ENCODE measurements at places on chromosomes 5 and 9. TPM values are rescaled to one million over a fixed set of nuclear protein-coding genes. Genes with fewer than 3 reads are reported as not detected.
A peak's percentile ranks its signal among the peaks of the same experiment; 100 is the strongest.

The B4GALT1 gene
- 70.8 TPM for total RNA-seq

DNA sequence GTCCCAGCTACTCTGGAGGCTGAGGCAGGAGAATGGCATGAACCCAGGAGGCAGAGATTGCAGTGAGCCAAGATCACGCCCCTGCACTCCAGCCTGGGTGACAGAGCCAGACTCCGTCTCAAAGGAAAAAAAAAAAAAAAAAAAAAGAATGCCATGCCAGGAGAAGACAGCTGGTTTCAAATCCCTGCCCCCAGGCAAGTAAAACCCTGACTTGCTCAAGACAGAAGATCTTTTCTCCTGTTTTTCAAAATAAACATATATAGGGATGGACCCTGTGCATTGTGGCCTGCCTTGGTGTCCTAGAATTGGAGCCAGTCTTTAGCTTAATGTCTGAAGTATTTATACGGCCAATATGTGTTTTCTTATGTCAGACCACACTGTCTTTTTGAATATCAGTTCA lies 177.1 kb downstream of the NR3C1 start:
- no peak overlapping the region for H3K27ac ChIP-seq
- H3K27me3 ChIP-seq = no peaks in the 10 kb centered on the region
- no peak for DNase-seq
- H3K4me3 ChIP-seq = no peak overlapping the region
- peaks cover 3% of the 10 kb centered on the region for H3K36me3 ChIP-seq

DNA sequence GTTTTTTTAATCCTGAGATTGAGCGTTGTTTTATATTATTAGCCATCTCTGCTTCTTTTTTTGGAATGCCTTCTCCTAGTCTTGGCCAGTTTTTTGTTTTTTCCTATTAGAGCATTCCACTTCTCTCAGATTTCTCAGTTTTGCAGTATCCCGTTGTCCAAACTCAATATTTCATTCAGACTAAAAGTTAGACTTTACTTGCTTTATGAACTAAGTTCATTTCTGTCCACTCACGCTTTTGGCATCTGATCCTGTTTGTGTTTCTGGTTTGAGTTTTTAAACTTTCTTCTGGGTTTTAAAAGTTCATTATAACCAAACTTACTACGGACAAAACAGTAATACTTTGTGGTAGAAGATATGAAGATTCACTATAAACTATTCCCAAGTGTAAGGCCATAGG lies 288.3 kb upstream of the MPDZ start:
- H3K36me3 ChIP-seq = no peaks in the 10 kb centered on the region
- H3K4me1 ChIP-seq = no peaks in the 10 kb centered on the region
- no peak overlapping the region for H3K27ac ChIP-seq
- no peak overlapping the region for H3K4me3 ChIP-seq
- no peak for DNase-seq

GRCh38 chr5:179416114-179416822 lies 71.0 kb upstream of the ADAMTS2 start:
- DNase-seq = no peak
- H3K27me3 ChIP-seq = no peaks in the 10 kb centered on the region
- H3K4me1 ChIP-seq = no peaks in the 10 kb centered on the region
- no peak overlapping the region for H3K27ac ChIP-seq

DNA sequence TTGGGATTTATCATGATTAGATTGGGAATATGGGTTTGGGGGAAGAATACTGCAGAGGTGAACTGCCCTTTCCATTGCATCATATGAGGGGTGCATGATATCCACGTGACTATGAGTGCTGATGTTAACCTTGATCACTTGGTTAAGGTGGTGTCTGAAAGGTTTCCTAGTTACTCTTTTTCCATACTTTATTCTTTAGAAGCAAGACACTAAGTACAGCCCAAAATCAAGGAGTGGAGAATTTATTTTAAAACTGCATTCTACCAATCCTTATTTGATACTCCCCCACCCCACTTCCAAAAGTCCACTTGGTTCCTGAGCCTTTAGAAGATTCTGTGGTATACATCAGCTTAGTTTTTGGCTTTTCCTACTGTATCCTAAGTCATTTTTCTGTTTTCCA lies 20.3 kb upstream of the STOM start:
- no peaks in the 10 kb centered on the region for H3K36me3 ChIP-seq
- H3K4me1 ChIP-seq = peaks cover 30% of the 10 kb centered on the region
- H3K27me3 ChIP-seq = peaks cover 8% of the 10 kb centered on the region
- no peak overlapping the region for H3K27ac ChIP-seq

DNA sequence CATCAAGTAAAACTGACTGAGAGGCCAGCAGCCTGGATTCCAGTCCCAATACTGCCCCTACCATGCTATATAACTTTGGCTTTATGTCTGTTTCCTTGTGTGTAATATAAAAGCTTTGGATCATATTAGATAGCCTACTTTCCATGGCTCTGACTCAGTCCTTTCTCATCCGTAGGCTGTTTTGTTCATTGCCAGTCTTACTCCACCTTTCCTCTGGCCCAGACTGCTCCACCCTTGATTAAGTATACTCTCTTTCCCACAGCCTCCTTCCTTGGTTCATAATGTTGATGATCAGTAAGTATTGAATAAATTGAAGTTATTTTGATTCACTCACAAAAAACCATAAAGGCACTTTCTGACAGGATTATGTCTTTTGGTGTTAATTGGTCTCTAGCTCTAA lies 1.5 kb upstream of the MRPS30 start:
- H3K27me3 ChIP-seq = no peaks in the 10 kb centered on the region
- no peak overlapping the region for H3K27ac ChIP-seq
- H3K36me3 ChIP-seq = peaks cover 21% of the 10 kb centered on the region

The POU5F2 gene
- total RNA-seq = 0.68 TPM

DNA sequence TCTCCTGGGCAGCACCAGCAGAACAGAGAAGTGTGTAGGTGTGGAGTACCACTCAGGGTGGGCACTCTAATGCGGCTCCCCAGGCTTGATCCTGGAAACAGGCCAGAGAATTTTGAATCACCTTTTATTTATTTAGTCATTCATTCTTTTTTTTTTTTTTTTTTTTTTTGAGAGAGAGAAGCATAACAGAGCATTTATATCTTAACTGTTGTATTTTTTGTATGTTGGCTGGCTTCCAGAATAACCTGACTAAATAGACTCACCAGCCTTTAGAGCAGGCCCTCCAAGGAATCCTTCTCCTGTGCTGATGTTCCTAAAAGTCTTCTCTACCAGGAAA lies 153.4 kb downstream of the PIK3R1 start:
- no peak overlapping the region for H3K4me3 ChIP-seq
- peaks cover 4% of the 10 kb centered on the region for H3K36me3 ChIP-seq
- peak overlapping the region; percentile 54 for H3K27ac ChIP-seq
- H3K27me3 ChIP-seq = peaks cover 3% of the 10 kb centered on the region
- no peak for DNase-seq
- peaks cover 37% of the 10 kb centered on the region for H3K4me1 ChIP-seq

DNA sequence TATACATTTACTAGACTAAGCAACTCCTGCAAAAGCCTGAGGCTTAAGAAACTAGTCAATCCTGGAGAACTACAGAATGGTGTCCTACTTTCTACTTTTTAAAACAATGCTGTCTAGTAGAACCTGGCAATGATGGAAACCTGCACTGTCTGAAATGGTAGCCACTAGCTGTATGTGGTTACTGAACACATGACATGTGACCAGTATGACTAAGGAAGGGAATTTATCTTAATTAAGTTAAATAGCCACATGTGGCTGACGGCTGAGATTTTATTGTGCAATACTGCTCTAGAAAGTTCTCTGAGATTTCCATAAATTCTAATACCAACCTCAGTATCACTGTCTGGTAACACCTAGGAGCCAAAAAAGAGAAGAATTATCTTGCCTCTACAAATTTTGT lies 44.9 kb upstream of the RAPGEF6 start:
- H3K27ac ChIP-seq = no peak overlapping the region
- no peaks in the 10 kb centered on the region for H3K27me3 ChIP-seq
- no peak for DNase-seq
- H3K4me3 ChIP-seq = no peak overlapping the region
- peaks cover 38% of the 10 kb centered on the region for H3K36me3 ChIP-seq

DNA sequence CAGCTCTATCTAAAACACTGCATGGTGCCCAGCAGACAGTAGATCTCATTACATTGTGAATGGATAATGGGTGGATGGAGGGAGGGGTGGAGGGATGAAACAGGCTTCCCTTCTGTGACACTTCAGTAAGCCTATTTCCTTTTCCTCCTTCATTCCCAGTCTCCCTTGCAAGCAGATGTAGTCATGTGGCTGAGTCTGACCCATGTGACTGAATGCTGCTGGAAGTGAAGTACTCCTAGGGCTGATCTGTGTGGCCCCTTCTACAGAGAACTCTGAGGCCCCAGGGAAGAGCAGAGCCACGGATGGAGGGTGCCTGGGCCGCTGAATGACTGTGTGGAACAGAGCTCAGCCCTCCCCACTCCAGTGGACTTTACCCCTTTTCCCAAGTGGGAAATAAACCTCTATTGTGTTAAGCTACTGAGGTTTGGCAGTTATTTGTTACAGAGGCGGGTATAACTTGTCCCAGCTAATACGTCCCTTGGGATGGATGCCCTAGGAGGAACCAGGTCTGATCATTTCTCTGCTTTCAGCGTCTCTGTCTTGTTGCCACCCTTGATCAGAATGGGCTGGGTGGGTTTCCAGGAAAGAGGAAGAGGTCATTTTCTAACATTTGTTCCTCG lies 176.1 kb upstream of the MVB12B start:
- DNase-seq = peak; percentile 9
- no peak overlapping the region for H3K27ac ChIP-seq
- peaks cover 12% of the 10 kb centered on the region for H3K27me3 ChIP-seq
- no peaks in the 10 kb centered on the region for H3K4me1 ChIP-seq

DNA sequence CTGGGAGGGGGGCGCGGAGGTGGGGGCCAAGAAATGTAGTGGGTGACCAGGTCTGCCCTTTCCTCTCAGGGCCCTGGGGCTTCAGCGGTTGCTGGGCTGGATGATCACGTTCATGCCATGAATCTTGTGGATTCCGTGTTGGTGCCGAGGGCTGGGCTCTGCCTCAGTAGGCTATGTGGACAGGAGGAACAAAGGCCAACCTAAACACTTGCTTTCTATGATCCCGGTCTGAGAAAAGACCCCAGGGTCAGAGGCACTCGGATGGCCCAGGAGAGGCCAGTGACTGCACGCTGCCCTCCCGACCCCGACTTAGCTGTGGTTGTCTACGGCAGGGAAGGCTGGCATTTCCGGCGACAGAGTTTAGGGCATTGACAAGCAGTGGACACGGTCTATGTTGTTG lies 26.6 kb downstream of the PHF2 start:
- H3K4me3 ChIP-seq = no peak overlapping the region
- no peak overlapping the region for H3K27ac ChIP-seq
- peak; percentile 11 for DNase-seq
- H3K36me3 ChIP-seq = peaks cover 12% of the 10 kb centered on the region

- H3K36me3 ChIP-seq = no peaks in the 10 kb centered on the region
- H3K27me3 ChIP-seq = no peaks in the 10 kb centered on the region
- DNase-seq = no peak
- no peak overlapping the region for H3K4me3 ChIP-seq
Measured at GRCh38 chr5:15835514-15835913, 335.5 kb downstream of the FBXL7 start.

The ANKRD55 gene
- 3.5 TPM for total RNA-seq

- DNase-seq = no peak
- no peak overlapping the region for H3K27ac ChIP-seq
- H3K27me3 ChIP-seq = no peaks in the 10 kb centered on the region
- no peaks in the 10 kb centered on the region for H3K36me3 ChIP-seq
- no peak overlapping the region for H3K4me3 ChIP-seq
Measured at GRCh38 chr9:122065923-122066629, 27.0 kb downstream of the TTLL11 start.

DNA sequence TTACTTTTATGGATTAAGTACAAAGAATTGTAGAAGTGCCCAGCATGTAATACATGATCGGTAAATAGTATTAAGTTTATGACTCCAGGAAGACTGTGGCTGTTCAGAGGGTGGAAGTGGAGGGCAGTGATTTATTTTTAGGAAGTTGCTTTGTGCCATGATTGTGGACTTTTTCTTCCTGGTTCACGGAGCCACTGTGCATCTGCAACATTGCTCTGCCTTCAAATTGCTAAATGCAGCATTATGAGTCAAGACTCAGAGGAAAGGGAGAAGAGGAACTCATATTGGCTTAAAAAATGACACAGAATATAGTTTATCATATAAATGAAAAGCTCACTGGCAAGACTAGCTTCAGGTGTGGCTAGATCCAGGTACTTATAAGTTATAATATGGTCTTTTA lies 301.5 kb downstream of the KCTD16 start:
- no peak overlapping the region for H3K4me3 ChIP-seq
- H3K4me1 ChIP-seq = no peaks in the 10 kb centered on the region
- H3K27me3 ChIP-seq = no peaks in the 10 kb centered on the region
- DNase-seq = no peak
- no peaks in the 10 kb centered on the region for H3K36me3 ChIP-seq

DNA sequence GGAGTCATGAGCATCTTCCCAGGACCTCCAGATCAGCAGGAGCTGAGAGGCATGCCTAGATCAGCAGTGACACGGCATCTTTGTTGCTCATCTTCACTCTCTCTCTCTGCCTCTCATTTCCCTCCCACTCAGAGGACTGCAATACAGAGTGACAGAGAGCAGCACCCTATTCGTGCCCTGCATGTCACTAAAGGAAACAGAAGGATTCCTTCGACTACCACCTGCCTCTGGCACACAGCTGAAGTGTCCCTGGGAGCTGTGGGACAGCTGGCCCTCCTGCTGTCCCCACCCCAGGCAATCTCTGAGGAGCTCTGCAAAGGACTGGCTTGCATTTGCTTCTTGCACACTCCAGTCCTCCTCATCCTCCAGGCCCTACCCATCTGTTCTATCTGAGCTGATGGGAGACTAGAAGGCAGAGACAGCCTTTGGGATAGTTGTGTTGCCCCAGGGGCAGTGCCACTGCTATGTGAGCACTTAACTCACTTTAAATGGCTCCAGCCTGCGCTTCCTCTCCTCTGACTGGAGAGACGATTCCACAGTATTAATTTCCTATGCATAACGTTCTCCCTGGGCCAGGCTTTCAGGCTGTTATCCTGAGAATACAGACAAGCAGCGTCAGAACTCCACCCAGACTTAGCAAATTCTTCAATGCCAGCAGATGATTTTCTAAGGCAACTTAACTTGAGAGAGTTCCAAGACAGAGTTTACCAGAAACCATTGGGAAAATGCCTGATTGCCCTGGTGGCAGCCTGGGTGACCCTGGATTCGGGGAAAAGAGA lies 167.6 kb upstream of the MAP1B start:
- H3K27ac ChIP-seq = no peak overlapping the region
- H3K27me3 ChIP-seq = no peaks in the 10 kb centered on the region

- no peak for DNase-seq
- H3K4me3 ChIP-seq = no peak overlapping the region
- no peak overlapping the region for H3K27ac ChIP-seq
- H3K36me3 ChIP-seq = no peaks in the 10 kb centered on the region
- H3K4me1 ChIP-seq = no peaks in the 10 kb centered on the region
Measured at GRCh38 chr9:14170973-14171596, 142.9 kb downstream of the NFIB start.

The PCDHGA10 gene
- total RNA-seq = not detected

- H3K27ac ChIP-seq = no peak overlapping the region
- no peaks in the 10 kb centered on the region for H3K4me1 ChIP-seq
- DNase-seq = no peak
- H3K36me3 ChIP-seq = no peaks in the 10 kb centered on the region
Measured at GRCh38 chr5:147551677-147552076, 41.8 kb upstream of the DPYSL3 start.

DNA sequence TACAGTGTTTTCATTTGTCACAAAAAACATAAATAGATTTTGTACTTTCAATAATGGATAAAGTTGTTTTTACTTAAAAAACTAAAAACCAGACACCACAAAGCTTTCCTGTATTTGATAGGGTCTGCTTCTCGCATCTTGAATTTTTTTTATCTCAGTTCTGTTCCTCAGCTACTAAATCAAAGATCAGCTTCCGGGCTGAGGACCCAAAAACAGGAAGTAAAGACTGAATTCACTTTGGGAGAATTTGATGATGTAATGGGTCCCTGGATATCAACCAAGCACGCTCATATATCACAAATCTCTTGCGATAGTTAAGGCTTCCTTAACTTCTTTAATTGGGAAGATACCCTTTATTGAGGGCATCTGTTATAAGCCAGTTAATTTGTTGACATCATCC lies 24.1 kb downstream of the ITK start:
- H3K36me3 ChIP-seq = peaks cover 84% of the 10 kb centered on the region
- peak overlapping the region; percentile 68 for H3K27ac ChIP-seq
- peaks cover 87% of the 10 kb centered on the region for H3K4me1 ChIP-seq
